ENCODE measurements at places on chromosomes 5 and 9.

GRCh38 chr9:126838055-126838811, 22.2 kb upstream of the ZBTB34 start:
- no peak for DNase-seq

DNA sequence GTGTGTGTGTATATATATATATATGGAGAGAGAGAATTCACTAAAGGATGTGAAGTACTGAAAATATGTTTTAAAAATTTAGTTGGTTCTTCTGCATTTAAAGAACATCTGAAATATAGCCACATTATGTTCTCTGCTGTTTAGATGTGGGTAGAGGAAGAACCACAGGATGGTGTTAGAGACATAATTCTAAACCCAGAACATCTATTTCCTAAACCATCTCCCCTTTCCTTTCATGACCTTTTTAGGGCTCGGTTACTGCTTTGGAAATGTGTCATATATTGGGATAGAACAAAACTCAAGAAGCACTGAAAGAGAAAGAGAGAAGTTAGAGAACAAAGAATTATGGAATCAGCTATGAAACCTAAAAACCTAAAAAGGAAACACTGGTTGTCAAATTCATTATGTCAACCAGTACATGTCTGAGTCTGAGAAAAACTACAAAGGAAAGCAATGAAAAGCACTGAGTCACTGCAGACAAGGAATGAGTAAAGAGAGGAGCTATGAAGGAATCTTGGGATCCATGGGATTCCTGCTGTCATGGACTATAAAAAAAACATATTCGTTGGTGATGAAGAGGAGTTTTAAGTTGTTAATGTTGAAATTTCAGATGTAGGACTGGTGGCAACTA, 28.4 kb downstream of the SLC12A2 start:
- DNase-seq: peak; percentile 89

GRCh38 chr9:17625644-17626388, 47.0 kb downstream of the SH3GL2 start:
- DNase-seq: no peak

DNA sequence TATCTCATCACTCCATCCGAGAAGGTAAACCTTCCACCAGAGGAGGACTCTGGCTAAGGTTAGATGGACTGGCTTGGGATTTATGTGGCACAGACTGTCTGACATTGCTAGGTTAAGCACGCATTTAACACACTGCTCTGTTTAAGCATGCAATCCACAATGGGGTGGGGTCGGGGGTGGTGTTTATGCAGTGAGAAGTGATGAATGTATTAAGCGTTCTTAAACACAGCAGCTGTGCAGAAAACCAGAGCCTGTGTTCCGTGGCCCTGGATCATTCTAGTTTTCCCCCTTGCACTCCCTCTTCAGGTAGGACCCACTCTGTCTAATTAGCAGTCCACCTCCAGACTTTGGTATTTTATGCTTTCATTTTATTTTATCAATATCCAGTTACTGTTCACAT, 46.4 kb downstream of the STXBP1 start:
- no peak for DNase-seq

- DNase-seq: no peak
These were observed 27.8 kb downstream of the PTTG1 start for GRCh38 chr5:160449458-160449857.

- no peak for DNase-seq
These were observed 76.0 kb downstream of the ANKRD33B start for GRCh38 chr5:10639846-10640368.

DNA sequence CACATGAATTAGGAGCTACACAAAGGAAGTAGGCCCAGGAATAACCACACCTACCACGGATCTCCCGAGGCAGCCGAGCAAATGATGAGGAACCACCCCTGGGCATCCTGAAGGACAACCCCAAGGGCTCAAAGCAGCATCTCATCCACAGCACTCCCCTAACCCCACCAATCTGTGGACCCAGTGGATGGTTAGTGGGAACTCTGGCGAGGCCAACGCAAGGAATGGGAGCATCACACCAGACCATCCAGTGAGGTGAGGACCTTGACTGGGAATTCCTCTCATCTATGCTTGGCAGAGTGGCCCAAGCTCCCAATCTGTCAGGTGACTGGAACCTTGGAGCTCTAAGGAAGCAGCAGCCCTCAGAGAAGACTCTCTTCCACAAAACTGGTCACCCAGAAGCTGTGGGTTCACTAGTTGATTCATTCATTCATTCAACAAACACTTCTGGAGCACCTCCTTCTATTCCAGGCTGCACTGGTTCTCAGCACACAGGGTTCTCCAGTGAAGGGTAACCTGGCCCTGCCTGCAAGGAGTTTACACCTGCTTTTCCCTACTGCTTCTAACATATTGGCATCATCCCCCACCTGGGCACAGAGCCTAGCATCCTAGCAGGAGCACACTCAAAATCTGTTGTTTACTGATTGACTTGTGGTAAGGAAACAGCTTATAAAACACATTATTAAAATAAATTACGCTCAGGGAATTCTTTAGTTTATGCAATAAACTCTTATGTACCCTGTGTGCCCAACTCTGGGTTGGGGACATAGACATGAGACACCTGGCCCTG, 4.9 kb downstream of the ACSL6 start:
- DNase-seq: no peak

DNA sequence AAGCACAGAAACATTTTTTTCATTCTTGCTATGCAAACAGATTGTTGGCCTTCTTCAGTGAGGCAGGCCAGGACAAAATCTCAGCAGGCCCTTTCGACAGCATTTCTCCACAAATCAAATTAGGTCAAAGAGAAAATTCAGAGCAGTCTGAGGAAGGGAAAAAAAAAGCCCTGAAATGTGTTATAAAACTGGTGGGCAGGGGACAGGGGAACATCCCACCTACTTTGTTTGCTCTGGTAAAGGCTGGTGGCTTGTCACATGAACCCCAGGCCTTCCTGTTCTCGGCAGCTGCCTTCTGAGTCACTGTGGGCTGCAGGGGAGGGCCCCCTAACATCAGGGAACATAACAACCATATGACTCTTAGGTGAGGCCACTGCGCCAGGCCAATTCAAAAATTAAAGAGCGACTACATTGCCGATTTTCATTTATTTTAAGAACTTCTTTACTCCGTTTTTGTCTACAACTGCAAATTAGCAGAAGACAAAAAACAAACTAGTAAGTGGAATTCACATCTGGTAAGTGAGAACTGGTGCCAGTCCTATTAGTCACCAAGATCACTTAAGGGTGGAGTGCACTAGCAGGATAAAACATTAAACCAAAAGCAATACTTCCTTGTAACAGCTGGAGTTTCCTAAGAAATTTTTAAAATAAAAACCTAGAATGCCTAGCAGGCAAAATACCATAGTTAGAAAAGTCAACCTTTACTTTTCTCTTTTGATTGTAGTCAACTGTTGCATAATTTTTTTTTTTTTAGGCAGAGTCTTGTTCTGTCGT, 46.2 kb upstream of the DENND4C start:
- peak; percentile 91 for DNase-seq

DNA sequence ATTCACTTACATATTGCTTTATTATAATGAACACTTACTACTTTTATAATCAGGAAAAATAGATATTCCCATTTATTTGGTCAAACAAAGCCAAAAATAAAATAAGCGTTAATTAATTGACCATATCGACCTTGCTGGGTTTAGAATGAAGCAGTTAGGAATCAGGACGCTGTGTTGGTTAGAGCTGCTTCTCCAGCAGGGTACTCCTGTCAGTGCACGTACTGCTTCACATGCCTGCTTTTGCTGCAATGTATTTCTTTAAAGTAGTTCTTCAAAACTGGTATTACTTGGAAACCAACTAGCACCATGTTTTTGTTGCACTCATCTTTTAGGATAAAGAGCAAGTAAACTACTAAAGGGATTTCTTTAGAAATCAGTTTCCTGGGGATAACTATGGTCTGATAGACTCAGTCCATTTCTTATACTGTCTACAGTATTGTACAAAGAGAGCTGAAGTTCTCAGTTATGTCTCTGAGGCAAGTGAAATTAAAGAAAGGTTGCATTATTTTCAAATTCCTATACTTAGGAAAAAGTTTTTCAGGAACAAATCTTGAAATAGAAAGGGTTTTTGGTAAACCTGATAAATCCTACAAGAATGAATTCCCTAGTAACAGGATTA, 6.8 kb upstream of the TRMO start:
- DNase-seq: no peak

Measured in fibroblast of skin of back (primary cell).